ENCODE measurements at places on chromosomes 11 and 22.

- no peak for DNase-seq
These were observed 128.6 kb downstream of the RRAS2 start for GRCh38 chr11:14230407-14230806.

GRCh38 chr11:120633616-120634393 lies 122.3 kb downstream of the GRIK4 start:
- DNase-seq: no peak

DNA sequence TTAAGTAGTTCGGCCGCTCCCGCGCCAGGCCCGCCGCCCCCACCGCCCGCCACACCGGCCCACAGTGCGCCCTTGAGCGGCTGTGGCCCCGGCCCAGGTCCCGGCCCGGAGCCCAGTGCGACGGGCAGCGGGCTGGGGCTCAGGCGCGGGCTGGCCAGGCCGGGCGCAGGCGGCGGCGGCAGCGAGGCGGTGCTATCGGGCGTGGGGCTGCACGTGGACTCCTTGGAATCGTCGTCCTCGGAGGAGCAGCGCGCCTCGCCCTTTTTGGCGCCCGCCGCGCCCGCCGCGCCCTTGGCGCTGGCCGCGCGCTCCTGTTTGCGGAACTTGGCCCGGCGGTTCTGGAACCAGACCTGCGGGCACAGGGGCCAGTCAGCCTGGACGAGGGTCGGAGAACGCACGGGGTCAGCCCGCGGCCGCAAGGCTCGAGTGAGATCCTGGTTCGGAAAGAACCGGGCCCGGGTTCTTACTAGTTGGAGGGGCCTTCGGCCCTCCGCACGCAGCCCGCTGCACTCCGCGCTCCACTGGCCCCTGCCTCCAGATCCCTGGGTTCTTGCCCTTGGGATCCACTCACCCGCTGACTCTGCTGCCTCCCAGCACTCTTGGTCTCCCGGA lies 4.0 kb downstream of the PHOX2A start:
- no peak for DNase-seq

- DNase-seq: peak; percentile 57
These were observed 165.6 kb downstream of the SHANK2 start for GRCh38 chr11:71086687-71087258.

- DNase-seq: no peak
These were observed 21.4 kb upstream of the PACSIN2 start for GRCh38 chr22:43036282-43036829.

GRCh38 chr11:121958971-121959325 lies 157.1 kb downstream of the BLID start:
- DNase-seq: no peak

DNA sequence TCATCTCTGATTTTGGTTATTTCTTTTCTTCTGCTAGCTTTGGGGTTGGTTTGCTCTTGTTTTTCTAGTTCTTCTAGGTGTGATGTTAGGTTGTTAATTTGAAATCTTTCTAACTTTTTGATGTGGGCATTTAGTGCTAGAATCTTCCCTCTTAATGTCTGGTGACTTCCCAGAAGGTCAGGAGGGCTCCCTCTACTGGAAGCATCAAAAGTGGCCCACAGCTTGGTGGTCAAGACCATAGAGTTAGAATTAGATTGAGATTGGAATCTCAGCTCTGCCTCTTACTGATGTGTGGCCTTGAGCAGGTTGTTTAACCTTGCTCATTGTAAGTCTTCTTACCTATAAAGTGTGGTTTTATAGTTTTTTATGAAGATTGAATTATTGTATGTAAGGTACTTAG lies 99.3 kb downstream of the FDX1 start:
- no peak for DNase-seq

DNA sequence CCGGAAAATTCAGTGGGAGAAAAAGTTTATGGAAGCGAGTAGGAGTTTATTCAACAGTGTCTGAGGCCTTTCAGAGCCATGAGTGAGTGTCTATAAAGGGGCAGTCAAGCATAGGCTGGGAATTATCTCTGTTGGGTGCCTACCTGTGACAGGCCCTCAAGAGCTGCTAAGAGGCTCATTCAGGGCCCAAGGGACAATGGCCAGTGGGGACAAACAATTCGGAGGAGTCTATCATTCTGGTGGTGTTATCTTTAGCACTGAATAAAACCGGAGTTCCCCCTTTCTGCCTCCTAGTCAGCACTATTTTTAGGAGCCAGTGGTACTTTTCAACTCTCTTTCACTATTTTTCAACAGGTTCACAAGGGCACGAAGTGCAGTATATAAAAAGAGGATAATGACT lies 89.5 kb upstream of the HTATIP2 start:
- no peak for DNase-seq

DNA sequence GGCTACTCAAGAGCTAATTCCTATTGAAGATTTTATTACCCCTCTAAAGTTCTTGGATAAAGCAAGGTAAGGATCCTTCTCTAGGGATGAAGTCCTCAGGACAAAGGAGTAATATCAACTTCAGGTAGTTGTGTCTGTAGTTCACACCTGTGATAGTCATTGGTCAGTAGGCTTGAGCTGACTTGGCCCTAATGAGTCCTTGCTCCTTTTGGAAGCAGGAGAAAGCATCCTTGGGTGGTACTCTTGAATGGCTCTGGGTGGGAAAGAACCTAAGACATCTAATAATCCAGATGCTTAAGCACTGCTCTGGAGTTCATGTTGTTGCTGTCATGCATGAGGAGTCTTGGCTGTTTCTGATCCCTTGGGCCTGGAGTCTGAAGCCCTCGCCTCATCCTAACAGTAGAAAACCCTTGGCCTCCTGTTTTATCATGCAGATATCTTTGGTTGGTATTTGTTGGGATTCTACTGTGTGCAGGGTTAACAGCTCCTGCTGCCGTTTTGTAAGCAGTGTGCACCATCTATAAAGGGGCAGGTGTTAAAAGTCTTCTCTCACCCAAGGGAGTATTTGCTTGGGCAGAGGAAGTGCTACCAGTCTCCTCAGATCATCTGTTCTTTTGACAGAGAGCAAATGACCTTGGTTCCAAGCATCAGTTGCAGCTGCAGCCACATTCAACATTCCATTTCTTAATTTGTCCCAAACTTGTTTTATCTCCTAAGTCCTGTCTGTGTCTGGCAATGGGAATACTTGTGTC lies 2.7 kb downstream of the MRPL40 start:
- no peak for DNase-seq

DNA sequence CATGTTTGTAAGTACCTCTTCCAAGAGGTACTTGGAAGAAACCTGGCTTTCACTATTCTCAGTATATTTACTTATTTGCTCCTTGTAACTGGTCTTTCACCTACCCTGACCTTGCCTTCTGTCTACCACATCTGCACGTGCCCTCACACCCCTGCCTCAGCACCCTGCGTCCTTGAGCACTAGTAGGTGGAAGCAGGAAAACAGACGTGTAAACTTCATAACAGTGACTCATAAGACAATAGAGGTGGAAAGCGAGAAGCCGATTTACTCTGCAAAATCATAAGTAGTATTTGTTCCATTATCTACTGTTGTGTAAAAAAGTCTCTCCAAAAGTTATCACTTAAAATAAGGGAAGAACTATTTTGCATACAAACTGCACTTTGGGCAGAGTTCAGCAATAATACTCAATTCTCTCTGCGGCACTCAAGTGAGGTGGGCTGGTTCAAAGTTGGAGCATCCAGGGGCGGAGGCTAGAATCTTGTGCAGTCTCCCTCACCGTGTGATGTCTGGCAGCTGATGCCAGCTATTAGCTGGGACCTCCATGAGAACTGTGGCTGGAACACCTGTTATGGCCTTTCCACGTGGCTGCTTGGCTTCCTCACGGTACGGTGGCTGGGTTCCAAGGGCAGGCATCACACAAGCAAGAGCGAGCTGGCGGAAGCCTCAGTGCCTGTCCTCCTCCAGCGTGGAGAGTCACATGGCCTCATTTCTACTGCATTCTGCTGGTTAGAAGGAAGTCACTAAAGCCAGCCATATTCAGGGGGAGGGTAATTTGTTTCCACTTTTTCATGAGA lies 30.4 kb downstream of the PACS1 start:
- DNase-seq: peak; percentile 70

DNA sequence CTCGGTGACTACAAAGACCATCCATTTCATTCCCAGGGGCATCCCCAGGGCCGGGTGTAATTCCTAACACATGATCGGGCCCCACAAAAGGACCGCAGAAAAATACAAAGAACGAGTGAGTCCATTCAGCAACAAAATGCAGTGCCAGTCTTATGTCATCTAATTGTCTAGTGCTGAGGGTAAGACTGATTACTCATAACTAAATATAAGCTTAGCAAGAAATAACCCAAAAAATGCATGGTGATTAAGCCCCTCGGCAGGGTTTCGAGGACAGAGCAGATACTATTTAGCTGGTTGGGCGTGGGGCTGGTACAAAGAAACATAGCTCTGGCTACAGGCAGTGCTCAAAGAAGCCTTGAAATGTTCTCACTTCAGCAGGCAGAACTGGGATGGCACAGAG lies 1078.9 kb downstream of the OPCML start:
- DNase-seq: no peak

- DNase-seq: no peak
These were observed 4.2 kb downstream of the PTPMT1 start for GRCh38 chr11:47569646-47570045.

- DNase-seq: peak; percentile 30
These were observed 157.4 kb downstream of the COMMD9 start for GRCh38 chr11:36131721-36132397.

GRCh38 chr11:45233804-45234170 lies 52.4 kb downstream of the SYT13 start:
- DNase-seq: no peak

GRCh38 chr11:16356761-16357393 lies 531 bp upstream of the SOX6 start:
- DNase-seq: no peak

- DNase-seq: peak; percentile 61
These were observed 1335.0 kb downstream of the BRD1 start for GRCh38 chr22:48492366-48493320.

- DNase-seq: no peak
These were observed 9.7 kb upstream of the SLCO2B1 start for GRCh38 chr11:75141166-75141565.

GRCh38 chr11:81946831-81947230 lies 786.8 kb downstream of the FAM181B start:
- no peak for DNase-seq

DNA sequence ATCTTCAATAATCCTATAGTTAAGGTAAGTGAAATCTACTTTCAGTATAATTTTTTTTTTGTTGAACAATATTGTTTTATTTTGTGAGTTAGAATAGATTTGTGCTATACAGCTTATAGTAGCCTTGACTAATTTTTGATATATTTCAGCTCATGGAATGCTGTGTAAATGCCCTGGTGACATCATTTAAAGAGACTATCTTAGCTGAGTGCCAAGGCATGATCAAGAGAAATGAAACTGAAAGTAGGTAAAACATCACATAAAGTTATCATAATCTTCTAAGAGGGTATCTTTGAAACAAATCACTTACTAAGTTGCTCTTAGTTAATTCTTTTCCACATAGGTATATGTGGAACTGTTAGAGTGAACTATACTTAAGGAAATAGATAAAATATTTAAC lies 51.4 kb upstream of the ACAT1 start:
- DNase-seq: no peak

- DNase-seq: no peak
These were observed 7.3 kb upstream of the ADAMTS8 start for GRCh38 chr11:130435671-130436070.

- DNase-seq: no peak
These were observed 123.8 kb upstream of the CCDC179 start for GRCh38 chr11:22984045-22984444.

GRCh38 chr11:116776522-116776984 lies 3.8 kb upstream of the BUD13 start:
- DNase-seq: no peak

DNA sequence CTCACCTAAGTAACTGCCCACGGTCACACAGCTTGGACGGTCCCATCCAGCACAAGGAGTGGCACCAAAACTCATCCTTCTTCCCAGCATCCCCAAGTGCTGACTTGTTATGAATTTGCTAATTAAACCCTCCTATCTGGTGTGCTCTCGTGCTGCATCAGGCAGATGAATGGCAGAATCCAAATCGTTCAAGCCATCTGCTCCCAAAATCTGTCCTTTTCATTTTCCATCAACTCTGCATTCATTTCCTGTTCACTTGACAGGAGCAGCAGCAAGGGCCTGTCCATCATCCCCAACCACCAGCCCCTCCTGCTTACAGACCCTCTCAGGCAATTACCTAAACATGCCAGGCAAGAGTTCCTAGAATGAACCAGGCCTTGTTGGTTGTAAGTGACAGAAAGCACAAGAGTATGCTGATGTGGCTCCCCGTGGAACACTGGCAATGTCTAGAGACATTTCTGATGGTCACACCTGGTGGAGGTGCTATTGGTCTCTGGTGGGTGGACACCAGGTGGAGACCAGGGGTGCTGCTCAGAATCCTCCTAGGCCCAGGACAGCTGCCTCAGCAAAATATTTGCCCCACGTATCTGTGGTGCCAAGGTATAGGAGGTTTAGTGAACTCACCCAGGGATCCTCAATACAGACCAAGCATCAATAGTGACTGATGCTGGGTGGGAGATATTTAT lies 832.5 kb downstream of the TBC1D22A start:
- DNase-seq: no peak

GRCh38 chr11:67581469-67581868 lies 2.1 kb upstream of the GSTP1 start:
- no peak for DNase-seq

DNA sequence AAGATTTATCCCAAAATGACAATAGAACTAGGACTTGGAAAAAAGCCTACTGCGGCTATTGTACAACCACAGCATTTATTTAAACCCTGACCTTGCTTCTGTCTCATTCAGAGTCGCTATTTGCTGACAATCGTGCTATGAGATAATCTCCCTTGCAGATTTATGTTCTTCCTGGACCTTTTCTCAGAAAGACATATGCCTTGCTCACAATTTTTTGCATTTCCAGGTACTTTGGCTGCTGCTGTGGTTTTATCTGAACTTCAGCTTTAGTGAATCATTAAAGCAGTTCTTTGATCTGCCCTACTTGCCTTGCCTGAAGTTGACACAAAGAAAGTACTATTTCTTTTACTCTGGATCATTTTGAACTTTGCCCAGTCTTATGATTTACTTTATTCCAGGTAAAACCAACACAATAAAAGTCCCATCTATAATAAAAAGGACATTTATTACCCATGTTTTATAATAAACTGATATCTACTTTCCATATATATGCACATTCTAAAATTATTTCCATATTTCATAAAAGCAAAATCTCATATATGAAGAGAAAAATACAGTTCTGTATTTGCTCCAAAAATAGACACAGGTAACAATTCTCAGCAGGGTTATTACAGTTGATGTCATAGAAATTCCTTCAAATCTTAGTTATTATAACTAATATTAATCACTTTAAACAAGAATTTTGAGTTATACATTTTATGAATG lies 63.4 kb upstream of the CARD18 start:
- no peak for DNase-seq

GRCh38 chr11:65650547-65651338 lies 12.0 kb downstream of the RELA start:
- no peak for DNase-seq

GRCh38 chr11:117146521-117146920 lies 2.4 kb downstream of the PAFAH1B2 start:
- DNase-seq: no peak

GRCh38 chr11:10374386-10374785 lies 69.5 kb downstream of the ADM start:
- no peak for DNase-seq

Measured in NCI-H2171 (cell line).